Stimulated activated CD4-positive, alpha-beta T cell treated with anti-CD3 and anti-CD28 coated beads, Interleukin-15, amount 100 ng/mL, for 1 hour (primary cell): ENCODE measurements at places on chromosomes 4 and X.

- DNase-seq = no peak
These were observed 52.8 kb downstream of the PRDM5 start for GRCh38 chr4:120869613-120870278.

DNA sequence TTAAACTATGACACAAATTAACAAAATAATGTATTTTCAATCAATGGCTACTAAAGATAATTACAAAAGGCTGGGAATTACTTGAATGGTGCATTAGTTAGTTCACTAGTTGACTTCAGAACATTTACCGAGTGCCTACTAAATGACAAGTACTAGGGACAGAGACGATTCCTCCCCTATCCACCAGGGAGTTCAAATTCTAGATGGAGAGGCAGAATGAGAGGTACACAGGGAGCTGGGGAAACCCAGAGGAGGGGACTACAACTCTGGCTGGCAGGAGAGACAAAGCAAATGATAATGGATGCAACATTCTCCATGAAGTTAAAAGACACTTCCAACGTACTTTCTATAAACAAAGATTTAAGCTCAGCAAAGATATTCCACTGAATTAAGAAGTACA is 43.1 kb upstream of the MCF2 start:
- DNase-seq = no peak

DNA sequence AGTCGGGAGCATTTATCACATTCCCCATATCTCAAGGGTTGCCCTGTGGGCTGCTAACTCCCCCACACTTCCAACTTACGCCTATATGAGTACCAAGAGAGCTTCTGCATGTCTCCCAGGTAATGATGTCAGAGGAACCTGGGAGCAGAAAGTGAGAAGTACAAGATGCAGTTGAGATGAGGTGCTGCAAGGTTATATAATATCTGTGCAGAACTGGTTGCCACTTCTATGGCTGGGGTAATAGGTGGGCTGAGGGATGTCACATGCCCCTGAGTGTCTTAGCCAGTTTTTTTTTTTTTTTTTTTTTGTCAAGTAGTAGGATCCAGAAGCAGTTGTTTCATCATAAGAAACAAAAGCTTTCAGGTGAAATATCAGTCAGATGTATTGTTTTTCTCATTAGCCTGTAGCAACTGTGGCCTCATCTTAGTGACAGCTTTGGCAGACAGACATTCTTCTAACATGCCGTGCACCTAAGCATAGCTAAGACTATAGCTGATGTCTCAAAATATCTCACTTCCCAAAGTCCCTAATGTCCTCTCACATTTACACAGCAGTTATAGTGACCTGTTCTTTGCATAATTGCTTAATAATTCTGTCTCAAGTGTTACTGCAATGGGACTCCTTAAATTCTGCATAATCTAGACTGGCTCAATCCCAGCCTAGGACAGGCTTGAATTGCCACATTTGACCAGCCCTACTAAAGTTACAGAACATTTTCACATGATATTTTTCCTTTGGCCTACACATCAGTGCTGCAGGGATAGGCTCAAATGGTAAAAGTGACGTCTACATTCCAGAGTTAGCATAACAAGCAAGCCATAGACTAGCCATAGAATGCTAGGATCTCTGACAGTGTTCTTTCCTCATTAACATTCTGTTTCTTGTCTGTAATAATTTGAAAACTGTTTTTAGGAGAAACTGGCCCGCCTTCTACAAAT is 17.9 kb upstream of the MAOB start:
- no peak for DNase-seq

DNA sequence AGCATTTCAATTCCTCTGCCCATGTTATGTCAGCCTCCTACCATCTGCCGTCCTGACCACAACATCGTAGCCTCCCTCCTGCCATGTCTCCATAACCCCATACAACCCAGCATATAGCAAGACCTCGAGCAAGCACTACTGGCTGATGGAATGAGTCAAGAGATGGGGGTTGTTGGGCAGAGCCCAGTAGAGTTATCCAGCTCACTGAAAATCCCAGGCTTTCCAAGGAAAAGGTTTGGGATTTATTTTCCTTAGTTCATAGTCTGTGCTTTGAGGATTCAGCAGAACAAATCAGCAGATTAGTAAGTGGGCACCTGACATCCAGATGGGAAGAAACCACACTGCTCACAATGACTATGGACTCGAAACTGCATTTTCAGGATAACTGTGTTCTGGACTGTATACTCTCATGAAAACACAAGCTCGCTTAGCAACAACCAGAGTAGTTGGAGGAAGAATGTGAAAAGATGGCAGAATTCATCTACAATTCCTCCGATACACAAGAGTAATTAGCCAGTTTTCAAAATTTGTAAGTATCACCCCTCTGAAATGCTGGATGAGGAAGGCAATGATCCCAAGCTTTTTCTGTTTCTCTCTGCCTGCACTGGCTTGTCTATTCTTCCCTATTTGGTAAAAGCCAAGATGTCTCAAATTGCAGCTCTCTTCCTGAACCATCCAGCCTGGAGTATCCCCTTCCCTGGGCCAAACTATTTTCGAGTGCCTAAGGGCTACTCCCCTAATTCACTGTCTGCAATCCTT is 186.2 kb upstream of the TBL1X start:
- no peak for DNase-seq

DNA sequence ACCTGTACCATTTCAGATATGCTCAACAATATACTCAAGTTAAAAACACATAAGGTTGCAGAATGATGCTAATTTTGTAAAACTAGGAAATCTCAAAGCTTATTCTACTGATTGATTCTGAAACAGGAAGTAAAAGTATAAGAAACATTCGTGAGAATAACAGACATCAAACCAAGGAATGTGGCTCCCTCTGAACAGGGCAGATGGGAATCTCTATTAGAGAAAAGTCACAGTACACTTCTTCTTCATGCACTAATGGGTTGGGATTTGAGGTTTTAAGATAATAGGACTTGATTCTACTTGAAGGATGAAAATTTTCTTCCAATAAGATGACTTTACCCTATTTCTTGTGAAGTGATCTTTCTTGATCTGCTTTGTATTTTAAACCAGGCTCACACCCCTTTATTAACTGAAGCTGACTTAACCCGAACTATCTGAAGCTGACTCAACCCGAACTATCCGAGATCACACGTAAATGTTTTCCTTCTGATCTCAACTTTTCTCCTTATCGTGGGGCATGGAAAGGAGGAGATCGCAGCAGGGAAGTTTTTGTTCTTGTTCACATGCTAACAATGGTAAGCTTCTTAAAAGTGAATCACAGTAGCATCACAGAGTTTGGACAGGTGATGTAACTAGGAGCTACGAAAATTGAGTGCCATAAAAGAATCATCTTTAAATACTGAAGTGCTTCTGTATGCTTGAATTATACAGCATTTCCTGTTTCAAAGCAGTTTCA is 363.1 kb upstream of the ZFP42 start:
- no peak for DNase-seq

DNA sequence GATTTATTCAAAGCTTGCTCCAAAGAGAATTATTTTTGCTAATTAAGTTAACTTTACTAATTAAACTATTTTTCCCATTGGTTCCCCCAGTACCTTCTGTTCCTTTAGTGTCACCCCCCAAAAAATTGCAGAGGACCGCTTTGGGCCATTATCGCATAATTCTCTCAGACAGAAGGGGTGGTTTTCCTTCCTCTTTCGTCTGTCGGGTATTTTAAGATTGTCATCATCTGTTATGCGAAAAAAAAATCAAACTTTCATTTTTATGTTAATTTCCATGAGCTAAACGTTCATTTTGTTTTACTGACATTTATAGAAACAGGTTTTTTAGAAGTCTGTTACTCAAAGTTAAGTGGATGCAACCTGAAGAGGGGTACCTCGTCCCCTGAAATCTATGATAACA is 76.2 kb upstream of the DDX3X start:
- no peak for DNase-seq

- DNase-seq = no peak
These were observed 90.5 kb downstream of the PJA1 start for GRCh38 chrX:69074726-69075125.

DNA sequence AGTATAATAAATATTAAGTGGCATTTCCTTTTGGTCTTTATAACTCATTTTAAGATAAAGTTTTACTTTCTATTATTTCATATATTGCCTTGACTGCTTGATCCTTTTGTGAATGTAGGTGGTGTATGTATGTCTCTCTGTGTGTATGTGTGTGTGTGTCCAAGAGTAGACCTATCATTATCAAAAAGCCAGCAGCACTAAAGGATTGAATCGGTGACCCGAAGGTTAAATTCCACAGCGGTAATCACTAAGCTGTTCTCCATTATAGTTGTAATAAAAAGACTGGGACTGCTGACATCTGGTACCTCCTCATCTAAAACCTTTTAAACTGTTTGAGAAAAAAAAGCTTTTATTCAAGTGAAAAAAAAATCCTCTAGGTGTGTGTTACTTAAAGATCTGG is 1014.8 kb downstream of the PCDH7 start:
- no peak for DNase-seq

GRCh38 chr4:152810715-152811287 is 31.0 kb downstream of the ARFIP1 start:
- DNase-seq = no peak

GRCh38 chr4:29541757-29542156 is 1178.4 kb upstream of the PCDH7 start:
- no peak for DNase-seq

GRCh38 chr4:100504086-100504874 is 13.5 kb downstream of the EMCN start:
- DNase-seq = no peak
